Stimulated activated CD8-positive, alpha-beta memory T cell treated with anti-CD3 and anti-CD28 coated beads, Interleukin-7, amount 100 ng/mL, for 24 hours (primary cell): ENCODE measurements at places on chromosomes 13 and 19.

GRCh38 chr19:6048348-6048747 lies 62.0 kb downstream of the RFX2 start:
- no peak for DNase-seq

- no peak for DNase-seq
Observed at GRCh38 chr19:27734496-27735220, 1478.3 kb downstream of the UQCRFS1 start.

GRCh38 chr19:46840498-46840942 lies 10.1 kb downstream of the AP2S1 start:
- DNase-seq, result no peak

GRCh38 chr13:108996430-108996829 lies 367.0 kb downstream of the MYO16 start:
- DNase-seq, result no peak

GRCh38 chr19:6402058-6402457 lies 9.1 kb upstream of the GTF2F1 start:
- no peak for DNase-seq

DNA sequence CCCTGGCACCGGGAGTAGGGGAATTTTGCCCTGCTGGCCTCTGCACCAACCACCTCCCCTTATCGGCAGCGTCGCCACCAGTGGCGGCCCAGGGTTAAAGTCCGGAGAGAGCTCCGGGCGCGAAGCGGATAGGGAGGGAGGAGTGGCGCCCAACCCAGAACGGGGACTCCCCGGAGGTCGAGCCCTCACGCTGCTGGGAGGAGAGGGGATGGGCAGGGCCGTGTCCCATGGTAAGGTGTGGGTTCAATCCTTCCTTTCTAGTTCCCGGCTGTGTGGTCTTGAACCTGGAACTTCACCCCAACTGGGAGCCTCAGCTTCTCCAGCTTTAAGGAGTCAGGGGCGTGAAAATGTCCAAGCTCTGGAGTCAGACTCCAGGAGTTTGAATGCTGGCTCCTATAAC lies 23.3 kb upstream of the BCL3 start:
- DNase-seq, result no peak
